ENCODE measurements at places on chromosomes 2 and 18.

DNA sequence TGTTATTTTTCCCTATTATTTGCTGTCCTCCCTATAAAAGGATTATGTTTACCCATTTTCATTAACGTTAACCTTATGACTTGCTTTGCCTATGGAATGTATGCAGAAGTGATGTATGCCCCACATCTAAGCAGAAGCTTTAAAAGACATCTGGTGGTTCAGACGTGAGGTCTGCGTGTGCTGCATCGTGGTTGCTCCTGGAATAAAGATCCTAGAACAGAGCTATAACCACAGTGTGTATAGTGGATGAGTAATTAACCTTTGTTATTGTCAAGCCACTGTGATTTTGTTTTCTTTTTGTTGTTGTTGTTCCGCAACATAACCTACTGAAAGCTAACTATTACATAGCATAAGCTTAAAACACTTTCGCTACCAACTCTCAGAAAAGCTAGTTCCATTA lies 20.9 kb upstream of the CFAP36 start:
- DNase-seq = no peak

GRCh38 chr18:6363216-6363615 lies 51.5 kb downstream of the L3MBTL4 start:
- no peak for DNase-seq

GRCh38 chr2:104538077-104538476 lies 315.8 kb upstream of the POU3F3 start:
- no peak for DNase-seq

DNA sequence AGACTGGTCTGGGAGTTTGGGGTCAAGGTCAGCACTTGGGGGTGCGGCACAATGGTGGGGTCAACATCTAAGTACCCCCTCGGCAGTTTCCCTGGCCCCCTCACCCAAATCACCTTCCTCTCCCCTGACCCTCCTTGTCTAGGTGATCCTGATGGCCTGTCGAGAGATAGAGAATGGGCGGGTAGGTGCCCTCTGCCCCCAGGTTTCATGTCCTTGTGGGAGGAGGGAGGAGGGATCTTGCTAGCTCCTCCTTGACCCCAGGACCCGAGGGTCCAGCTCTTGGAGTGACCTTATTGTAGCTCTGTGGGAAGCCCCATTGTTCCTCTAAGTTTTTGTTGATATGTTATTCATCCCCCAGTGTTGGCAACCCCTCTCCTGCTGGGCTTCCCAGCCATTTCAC lies 3.6 kb downstream of the PTPN18 start:
- no peak for DNase-seq

DNA sequence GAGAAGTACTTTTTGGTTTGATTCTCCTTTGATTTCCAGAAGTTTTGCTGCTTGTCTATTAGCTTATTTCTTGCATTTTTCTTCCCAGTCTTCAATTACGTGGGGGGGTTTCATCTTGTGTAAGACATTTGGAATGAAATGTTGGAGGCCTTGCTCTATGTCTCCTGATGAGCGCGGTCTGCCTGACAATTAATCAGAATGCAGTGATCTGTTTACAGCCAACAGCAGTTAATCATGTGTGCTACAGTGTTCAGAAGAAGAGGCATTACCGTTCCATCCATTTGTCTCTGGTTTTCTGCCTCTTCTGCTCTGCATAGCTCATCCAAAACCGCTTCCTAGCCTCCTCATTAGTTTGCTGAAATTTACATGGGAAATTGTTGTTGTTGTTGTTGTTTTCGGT lies 134.4 kb upstream of the ST6GAL2 start:
- no peak for DNase-seq

GRCh38 chr18:48356909-48357631 lies 52.1 kb downstream of the ZBTB7C start:
- no peak for DNase-seq
